ENCODE measurements at places on chromosomes 3 and 15.

DNA sequence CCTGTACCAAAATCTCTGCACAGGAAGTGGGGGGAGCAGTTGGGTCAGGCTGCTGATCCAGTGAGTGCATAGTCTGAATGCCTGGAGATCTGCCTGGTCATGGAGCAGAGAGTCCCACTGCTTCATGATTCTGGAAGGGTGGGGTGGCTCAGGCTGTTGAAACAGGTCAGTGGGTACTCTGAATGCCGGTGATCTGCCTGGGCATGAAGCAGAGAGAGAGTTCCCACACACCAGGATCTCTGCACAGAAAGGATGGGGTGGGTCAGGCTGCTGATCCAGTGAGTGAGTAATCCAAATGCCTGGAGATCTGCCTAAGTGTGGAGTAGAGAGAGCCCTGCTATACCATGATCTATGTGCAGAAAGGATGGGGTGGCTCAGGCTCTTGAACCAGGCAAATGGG lies 16.1 kb upstream of the GCSAM start:
- no peak for DNase-seq

- DNase-seq, result no peak
Measured at GRCh38 chr3:101902041-101902440, 52.7 kb downstream of the NFKBIZ start.

DNA sequence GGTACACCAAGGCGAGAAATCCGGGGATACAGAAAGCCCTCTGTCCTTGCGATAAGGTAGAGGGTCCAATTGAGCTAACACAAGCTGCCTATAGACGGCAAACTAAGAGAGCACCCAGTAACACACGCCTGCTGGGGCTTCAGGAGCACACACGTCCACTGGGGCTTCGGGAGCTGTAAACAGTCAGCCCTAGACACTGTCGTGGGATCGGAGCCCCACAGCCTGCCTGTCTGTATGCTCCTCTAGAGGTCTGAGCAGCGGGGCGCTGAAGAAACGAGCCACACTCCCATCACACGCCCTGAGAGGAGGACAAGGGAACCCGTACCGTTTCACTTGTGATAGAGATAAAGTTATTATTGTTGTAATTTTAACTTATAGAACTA lies 486 bp downstream of the SAMMSON start:
- DNase-seq, result no peak

DNA sequence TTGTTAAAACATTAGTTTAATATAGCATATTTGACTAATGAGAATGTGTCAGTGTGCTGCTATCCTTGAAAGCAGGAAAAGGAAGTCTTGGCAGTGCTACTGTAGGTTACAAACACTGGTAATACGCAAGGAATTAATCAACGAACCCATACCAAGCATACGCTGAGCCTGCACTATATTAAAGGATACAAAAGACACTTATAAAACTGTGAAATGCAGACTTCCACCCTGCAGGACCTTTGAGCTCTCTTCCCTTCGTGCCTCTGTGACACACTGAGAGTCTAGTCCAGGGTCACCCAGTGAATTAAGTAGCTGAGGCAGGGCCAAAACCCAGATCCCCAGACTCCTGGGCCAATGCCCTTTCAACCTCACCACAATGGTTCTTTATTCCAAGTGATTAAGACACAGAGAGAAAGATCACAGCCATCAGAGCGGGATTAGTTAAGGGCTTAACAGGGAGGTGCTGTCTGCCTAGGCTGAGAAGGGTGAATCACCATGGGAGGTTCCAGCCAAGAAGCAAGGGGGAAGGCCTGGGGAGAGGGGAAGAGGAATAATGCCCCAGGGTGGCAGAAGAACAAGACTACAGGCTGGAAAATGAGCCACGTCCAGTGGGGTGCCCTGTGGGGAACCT lies 6.8 kb downstream of the ANXA2 start:
- DNase-seq, result no peak

- DNase-seq, result peak; percentile 29
Measured at GRCh38 chr15:89631902-89632264, 23.4 kb downstream of the KIF7 start.

- no peak for DNase-seq
Measured at GRCh38 chr3:49397470-49397869, 14.3 kb downstream of the RHOA start.

DNA sequence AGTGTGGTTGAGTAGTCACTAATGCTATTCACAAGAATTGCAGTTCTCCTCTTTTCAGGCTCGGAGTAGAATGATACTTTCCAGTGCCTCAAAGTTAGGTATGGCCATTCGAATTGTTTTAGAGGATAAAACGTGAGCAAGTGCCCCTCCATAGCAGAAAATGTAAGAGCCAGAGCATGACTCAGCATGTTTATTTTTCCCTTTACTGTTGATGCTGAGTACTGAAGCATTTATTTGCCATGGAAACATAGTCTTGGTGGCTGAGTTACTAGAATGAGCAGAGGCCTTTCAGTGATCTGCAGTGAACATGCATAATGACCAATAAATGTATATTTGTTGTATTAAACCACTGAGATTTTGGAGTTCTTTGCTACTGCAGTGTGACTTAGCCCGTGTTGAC lies 540.6 kb downstream of the NLGN1 start:
- DNase-seq, result no peak

GRCh38 chr3:139251529-139251928 lies 92.3 kb upstream of the MRPS22 start:
- no peak for DNase-seq

GRCh38 chr3:177563792-177564191 lies 366.5 kb upstream of the TBL1XR1 start:
- no peak for DNase-seq

- DNase-seq, result no peak
Measured at GRCh38 chr15:94110476-94111130, 120.8 kb upstream of the MCTP2 start.

- DNase-seq, result no peak
Measured at GRCh38 chr3:45406772-45407171, 18.4 kb downstream of the LARS2 start.

- peak; percentile 59 for DNase-seq
Measured at GRCh38 chr15:31391687-31392671, 65.3 kb downstream of the KLF13 start.

GRCh38 chr15:70964058-70964457 lies 71.4 kb downstream of the LRRC49 start:
- DNase-seq, result no peak

GRCh38 chr15:62505762-62506161 lies 340.7 kb upstream of the C2CD4B start:
- no peak for DNase-seq

DNA sequence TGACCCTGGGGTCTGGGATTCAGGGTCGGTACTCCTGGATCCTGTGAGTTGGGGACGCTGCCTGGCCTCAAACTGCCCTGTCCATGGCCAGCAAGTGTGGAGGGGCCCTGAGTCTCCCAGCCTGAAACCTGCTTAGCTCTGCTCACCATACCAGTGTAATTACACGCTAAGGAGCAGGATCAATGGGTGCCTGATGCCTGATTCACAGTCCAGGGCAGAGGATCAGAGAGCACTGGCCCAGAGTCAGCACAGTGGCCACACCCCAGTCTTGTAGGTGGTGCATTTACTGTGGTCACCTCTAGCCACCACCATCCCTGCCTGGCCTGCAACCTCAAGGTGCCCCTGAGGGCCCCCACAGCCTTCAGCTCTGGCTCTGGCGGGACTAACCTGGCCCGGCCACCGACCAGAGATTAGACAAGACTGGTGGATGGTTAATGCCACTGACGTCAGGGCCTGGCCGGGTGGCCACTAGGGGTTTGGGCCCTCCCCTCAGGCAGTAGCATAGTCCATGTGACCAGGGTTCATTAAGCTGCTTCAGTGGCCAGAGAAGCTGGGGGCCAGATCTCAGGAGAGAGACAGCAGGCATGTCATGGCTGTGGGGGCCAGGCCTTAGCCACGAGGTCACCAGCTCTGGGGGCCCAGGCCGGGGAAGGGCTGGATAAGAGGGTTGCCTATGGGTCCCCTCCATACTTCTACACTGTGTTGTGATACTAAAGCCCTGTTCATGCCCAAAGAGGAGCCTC lies 3.3 kb upstream of the SLC38A3 start:
- no peak for DNase-seq

GRCh38 chr3:9800529-9800928 lies 7.6 kb downstream of the ARPC4 start:
- DNase-seq, result no peak

DNA sequence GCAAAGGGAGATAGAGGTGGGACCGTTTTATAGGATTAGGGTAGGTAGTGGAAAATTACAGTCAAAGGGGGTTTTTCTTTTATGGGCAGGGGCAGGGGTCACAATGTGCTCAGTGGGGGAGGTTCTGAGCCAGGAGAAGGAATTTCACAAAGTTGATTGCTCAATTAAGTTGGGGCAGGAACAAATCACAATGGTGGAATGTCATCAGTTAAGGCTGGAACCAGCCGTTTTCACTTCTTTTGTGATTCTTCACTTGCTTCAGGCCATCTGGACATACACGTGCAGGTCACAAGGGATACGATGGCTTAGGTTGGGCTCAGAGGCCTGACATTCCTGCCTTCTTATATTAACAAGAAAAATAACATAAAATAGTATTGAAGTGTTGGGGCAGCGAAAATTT lies 453.8 kb downstream of the VGLL3 start:
- DNase-seq, result no peak

- no peak for DNase-seq
Measured at GRCh38 chr3:159770998-159771397, 217.6 kb upstream of the IL12A start.

DNA sequence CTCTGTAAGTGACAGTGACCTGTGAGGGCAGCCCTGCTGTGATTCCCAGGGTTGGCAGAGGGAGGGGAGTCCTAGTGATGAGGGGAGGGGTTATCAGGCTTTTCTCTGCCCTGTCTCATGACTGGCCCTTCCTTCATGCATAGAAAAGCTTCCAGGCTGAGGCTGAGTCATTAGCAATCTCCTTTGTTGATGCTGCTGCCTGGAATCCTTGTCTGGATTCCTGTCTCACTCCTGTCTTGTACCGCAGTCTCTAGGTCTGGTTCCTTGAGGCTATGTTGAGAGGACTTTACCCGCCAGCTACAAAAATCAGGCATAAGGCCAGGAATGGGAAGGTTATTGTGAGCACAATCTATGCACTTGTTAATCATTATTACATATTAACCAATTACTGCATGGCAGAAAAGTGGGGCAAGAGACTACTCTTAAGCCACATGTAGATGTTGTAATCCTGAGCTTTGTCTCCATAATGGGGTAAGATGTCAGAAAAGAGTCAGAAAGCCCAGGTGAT lies 7.2 kb downstream of the KLHL6 start:
- no peak for DNase-seq

DNA sequence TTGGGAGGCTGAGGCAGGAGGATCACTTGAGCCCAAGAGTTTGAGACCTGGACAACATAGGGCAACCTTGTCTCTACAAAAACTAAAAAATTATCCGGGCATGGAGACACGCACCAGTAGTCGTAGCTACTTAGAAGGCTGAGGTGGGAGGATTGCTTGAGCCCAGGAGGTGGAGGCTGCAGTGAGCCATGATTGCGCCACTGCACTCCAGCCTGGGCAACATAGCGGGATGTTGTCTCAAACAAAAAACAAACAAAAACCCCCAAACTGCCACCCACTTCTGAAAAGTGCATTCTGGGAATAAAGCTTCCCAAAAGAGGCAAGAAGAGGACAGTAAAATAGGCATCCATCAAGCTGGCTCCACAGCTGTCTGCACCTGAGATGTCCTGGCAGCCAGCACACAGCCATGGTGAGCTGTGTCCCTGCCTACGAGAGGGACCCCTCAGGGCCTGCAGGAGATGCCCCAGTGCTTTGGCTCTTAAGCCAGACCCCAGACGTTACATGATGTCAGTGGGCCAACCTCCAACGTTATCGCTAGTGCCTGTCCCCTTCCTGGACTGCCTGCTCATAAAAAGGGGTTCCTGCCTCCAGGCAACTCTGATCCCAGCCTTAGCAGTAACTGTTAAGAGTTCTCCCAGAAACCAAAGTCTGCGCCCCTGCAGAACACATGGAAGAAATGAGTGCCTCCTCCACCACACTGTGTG lies 101.1 kb downstream of the LRIG1 start:
- no peak for DNase-seq

DNA sequence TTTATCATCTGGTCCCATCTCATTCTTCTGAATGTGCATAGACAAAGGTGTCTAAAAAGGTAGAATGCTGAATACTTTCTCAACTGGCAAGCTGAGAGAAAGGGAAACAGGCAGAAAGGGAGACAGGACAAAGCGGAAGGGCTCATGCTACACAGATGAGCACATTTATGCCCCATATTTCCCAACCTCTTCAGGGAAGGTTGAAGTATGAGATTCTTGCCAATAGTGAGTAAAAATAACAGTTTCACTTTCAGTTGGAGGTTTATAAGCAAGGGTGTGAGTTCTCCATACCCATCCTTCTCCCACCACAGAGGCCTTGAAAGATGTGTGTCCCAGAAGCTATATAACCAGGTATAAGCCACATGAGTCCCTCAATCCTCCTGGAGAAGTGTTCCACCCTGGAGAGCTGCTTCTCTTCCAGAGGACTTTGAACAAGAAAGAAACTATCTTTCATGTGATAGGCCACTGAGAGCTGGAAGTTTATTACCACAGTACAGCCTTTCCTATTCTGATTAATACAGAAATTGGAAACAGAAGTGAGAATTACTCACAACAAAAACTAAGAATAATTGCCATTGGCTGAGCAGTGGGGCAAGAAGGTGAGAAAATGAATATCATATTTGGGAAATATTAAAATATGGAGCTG lies 709.4 kb upstream of the NR2F2 start:
- DNase-seq, result no peak

- no peak for DNase-seq
Measured at GRCh38 chr3:29635888-29636287, 355.0 kb downstream of the RBMS3 start.

GRCh38 chr3:184380185-184380626 lies 352 bp downstream of the CHRD start:
- DNase-seq, result peak; percentile 84

DNA sequence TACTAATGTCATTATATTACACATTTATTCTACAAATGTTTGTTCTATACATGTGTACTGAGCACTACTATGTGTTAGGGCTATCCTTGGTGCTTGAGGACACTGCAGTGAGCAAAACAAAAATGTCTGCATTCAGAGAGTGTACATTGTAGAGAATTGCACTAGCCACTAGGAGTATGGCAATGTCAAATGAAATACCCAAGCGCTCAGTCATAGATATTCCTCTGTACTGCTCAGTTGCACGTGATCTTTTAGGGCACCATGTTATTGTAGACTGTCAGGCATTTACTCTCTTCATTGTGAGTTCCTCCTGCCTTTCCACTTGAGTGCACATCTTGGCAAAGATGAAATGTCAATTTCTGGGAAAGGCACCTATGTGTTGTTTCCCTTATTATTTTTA lies 36.8 kb downstream of the FNDC3B start:
- DNase-seq, result no peak

- DNase-seq, result no peak
Measured at GRCh38 chr15:26562336-26562735, 210.5 kb downstream of the GABRB3 start.

Data from HuH-7.5 (cell line).